ENCODE measurements at places on chromosomes 13 and 19.

- DNase-seq = no peak
These were observed 14.7 kb upstream of the KCTD15 start for GRCh38 chr19:33781996-33782395.

DNA sequence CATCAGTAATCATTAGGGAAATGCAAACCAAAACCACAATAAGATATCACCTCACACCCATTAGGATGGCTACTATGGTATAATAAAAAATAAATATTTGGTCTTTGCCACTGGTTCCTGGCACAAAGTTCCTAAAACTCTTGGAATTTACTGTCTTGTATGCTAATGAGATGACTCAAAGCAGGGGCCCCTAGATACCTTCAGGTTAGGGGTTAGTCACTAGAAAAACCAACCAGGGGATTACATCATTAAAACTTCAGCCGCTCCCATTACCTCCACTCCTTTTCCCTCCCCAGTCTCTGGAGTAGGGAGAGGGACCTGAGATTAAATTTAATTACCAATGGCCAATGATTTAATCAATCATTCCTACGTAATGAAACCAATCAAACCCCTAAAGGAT is 49.6 kb downstream of the THSD1 start:
- no peak for DNase-seq

GRCh38 chr13:20711301-20712044 is 8.0 kb downstream of the IL17D start:
- no peak for DNase-seq

GRCh38 chr19:850221-850978 is 1.7 kb upstream of the ELANE start:
- DNase-seq = no peak

GRCh38 chr13:84445776-84446175 is 563.5 kb upstream of the SLITRK1 start:
- no peak for DNase-seq

GRCh38 chr13:99496184-99497142 is 4.8 kb upstream of the TM9SF2 start:
- no peak for DNase-seq

DNA sequence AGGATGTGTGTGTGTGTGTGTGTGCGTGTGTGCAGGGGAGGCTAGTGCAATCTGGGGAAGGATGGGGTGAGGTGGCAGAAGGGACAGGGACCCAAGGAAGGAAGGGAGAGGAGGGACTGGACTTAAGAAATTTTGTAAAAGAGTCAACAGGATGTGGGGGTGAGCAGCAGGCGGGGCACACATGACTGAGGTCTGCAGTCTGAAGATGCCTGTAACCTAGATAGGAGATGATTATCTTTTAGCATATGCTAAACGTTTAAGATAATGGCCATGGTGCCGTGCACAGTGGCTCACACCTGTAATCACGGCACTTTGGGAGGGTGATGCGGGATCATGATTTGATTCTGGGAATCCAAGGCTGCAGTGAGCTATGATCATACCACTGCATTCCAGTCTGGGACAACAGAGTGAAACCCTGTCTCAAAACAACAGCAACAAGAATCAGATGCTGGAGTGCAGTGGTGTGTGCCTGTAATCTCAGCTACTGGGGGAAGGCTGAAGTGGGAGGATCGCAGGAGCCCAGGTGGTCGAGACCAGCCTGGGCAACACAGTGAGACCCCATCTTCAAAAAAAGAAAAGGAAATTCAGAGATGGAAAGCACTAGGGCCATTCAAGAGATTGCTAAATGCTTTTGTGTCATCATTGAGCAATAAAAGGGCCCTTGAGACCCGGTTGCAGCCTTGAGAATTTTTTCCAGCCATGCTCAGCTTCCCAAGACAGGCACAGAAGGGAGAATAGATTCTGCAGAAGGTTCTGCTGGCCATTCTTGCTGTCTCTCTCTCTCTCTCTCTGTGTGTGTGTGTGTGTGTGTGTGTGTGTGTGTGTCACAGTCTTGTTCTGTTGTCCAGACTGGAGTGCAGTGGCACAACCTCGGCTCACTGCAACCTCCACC is 3.8 kb upstream of the ZNF414 start:
- no peak for DNase-seq

DNA sequence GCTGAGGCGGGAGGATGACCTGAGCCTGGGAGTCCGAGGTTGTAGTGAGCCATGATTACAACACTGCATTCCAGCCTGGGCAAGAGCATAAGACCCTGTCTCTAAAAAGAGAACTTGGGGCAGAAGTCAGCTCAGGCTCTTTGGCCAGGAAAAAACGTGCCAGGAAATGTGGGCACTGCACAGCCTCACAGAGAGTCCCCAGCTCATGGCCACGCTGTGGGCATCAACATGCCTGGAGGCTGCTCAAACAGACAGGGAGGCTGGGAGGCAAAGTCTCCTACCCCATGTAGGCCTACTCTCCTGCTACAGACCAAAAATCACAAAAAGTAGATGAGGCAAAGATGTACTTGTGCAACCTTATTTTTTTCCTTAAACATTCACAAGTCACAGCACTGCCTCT is 49.4 kb downstream of the PEPD start:
- no peak for DNase-seq

DNA sequence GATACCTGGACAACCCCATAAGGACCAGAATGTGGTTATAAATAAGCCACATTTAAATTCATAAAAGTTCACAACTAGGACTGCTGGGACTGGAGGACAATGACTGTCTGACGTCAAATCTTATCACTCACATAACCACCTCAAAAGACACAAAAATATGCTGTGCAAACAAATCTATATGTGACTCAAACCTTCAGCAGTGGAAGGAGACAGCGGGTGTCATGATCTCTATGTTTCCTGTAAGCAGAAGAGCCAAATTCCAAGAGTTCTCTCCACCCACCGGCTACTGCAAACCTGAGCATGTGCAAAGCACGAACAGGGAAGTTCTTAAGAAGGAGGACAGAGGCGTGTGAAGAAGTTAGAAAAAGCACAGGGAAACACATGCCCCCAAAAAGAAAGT is 113.2 kb downstream of the MYCBP2 start:
- no peak for DNase-seq

- no peak for DNase-seq
These were observed 13.6 kb downstream of the MBNL2 start for GRCh38 chr13:97235549-97236231.

DNA sequence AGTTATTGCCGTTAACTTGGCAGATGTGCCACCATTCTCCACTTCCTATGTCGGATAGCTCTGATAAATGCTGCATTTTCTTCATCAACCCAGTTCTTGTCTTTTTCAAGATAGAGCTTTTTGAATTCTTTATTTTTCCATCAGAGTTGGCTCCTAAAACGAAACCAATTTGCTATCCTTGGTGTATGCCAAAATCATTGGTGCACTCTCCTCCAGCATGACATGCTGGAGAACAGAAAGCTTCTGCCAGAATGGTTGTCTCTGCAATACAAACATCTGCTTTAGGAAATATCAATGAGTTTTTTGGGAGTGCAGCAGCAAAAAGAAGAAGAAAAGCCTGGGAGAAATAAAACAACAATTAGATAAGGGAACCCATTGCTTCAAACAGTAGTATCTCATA is 124.2 kb downstream of the CDK8 start:
- no peak for DNase-seq

- no peak for DNase-seq
These were observed 27.9 kb downstream of the DGKH start for GRCh38 chr13:42076309-42076713.

GRCh38 chr13:79703772-79704171 is 222.8 kb downstream of the NDFIP2 start:
- no peak for DNase-seq

GRCh38 chr13:98521461-98522247 is 55.3 kb downstream of the STK24 start:
- peak; percentile 64 for DNase-seq

DNA sequence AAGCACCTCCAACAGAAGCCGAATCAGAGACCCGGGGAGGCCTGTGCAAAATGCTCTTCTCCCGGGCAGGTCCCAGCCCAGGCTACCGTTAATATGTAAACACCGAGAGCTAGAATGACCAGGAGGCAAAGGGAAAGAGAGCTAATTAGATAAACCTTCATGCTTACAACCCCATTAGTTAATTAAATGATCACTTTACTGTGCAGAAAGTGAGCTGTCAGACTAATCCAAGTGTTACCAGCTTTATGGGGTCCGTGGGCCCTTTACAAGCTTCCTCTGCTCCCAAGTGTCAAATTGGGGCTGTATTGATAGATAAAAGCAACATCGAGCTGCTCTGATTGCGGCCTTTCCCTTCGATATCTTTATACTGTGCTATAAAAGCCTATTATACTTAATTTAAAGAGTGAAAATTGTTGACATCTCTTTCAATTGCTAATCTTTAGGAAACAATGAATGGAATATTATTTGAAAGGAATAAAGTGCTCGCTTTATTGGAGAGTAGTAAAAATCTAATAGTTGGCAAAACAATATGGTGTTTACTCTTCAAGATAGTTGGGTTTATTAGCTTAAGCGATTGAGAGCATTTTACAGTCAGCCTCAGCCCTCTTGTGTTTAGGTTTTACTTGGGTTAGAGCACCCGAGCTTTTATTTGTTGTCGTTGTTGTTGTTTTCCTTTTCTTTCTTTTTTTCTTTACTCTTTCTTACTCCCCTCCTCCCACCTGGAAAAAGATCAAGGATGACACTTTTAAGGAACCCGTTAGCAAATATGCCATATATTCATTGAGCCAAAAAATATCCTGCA is 189.3 kb upstream of the GPR12 start:
- DNase-seq = no peak

DNA sequence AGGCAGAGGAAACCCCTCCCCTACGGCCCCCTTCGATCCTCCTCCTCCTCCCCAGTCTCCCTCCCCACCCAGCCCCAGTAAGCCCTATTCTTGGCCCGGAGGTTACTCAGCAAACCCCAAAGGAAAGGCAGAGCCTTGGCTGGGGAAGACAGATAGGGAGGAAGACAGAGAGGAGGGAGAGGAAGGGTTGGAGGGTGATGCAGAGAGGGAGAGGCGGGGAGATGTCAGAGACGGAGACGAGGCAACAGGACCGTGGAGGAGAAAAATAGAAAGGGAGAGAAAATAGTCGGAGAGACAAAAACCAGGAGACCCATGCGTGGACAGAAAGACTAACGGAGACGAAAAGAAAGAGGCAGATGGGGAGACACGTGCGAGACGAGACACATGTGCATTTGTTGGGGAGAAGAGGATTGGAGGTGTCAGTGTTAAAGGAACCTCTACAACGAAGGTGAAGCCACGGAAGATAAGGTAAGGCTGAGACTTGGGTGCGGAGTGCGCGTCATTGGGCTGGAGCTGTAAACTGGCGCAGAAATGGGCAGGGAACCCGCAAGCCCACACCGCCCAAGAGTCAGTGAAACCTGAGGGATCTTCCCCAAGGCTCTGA is 2.9 kb downstream of the TGFB1 start:
- DNase-seq = no peak

DNA sequence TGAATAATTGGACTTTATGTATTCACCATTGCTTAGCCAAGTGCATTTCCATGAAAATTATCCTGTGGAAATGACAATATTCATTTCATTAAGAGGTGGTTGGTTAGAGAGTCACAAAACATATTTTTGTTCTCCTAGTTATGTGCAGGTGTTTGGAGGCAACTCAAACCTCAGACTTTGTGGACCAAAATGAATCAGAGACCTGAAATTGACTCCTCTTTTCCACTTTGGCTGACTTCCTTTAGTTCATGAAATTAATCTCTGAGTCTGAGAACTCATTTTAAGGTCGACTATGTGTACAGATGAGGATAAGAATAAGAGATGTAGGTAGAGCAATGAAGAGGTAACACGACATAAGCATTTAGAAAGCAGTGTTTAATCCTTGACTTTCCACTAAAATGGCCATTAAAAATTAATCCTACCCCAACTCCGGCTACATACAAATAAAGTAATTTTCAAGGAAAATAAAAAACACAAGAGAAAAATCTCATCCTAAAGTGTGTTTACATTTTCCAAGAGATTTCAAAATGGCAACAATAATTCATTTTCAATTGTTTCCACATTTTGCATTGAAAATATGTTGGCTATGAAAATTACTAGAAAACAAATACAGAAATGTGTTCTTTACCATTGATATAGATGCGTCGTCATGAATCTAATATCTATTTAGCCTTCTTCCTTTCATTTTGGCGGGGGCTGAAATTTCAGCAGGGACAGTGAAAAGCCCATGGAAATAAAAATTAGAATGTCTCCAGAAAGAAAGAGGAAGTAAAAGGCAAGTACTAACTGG is 185.4 kb upstream of the CSNK1A1L start:
- DNase-seq = no peak

DNA sequence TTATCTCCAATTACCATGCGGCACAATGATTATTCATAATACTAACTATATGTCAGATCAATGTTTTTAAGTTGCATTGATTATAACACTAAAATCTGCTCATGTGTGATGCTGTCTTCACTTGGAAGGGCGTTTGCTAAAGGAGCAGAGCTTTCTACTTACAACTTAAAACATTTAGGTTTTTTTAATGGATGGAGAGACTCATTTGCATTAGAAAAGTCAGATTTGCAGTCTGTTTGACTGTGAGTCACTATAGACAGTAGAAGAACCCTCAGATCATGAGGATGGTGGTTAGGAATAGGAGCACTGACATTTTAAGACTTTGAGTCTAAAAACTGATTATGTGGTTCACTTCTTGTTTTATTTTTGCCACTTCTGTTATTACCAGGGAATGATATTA is 364.6 kb downstream of the HS6ST3 start:
- DNase-seq = no peak

- no peak for DNase-seq
These were observed 57.0 kb upstream of the RAP2A start for GRCh38 chr13:97376981-97377380.

DNA sequence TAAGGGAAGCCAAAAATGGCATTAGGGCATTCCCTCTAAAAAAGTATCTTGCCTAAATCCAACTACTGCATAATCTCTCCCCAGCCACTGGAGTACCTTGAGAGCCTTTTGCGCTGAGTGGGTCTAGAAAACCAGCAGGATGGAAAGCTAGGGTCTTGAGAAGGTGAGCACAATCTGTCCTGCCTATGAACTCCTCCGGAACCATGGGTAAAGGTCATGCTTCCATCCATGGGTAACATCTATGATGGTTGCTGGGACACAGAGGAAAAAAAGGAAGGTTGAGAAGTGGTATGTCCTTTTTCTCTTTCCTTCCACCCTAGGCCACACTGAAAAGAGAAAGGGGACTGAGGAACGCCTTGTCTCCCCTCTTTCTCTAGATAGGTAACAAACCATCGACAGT is 52.4 kb downstream of the ZNF676 start:
- DNase-seq = no peak

DNA sequence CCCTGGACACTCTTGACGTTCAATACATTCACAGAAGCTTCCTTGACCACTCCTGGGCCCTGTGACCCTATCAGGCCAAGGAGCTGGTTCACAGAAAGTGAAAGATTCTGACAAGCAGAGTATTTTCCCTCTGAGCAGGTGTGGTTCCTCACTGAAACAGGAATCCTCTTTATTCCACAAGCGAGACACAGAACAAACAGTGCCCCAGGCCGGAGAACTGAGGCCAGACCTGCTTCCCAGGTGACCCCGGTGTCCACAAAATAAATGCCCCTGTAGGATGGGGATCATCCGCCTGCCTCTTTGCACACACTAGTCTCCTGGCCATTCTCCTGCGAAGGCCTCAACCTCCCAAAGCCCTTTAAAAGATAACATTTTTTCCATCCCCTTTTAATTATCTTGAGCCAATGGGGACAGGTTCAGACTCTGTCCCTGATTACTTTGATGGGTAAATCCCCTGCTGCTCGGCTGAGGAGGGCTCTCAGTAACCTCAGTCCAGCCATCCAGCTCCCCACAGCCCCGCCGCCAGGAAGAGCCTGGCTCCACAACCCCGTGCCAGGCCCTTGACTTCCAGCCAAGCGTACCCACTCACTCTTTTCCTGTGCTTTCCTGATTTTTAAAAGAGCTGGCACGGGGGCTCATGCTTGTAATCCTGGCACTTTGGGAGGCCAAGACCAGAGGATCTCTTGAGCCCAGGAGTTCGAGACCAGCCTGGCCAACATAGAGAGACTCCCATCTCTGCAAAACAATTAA is 129.1 kb downstream of the FOXO1 start:
- DNase-seq = no peak

Data from caudate nucleus (tissue), 63 donors.